ENCODE measurements at places on chromosomes 4 and X. TPM values are rescaled to one million over a fixed set of nuclear protein-coding genes. Genes with fewer than 3 reads are reported as not detected.

DNA sequence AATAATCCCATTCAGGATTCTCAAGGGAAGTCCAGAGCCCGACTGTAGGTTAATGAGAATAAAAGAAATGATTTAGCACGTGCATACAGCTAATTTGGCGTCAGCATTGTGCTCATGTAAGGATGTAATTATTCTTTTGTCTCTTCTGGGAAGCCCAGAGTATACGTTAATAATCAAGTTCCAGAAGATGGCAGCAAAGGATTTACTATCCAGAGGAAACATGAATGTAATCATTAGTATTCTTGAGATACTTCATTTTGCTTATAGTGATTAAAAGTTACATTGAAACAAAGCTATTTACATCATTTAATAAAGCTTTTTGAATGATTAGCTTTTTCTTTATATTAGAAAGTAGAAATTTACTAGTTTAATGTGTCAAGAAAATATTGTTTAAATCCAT lies 27.1 kb upstream of the MAP9 start:
- no peak for DNase-seq

DNA sequence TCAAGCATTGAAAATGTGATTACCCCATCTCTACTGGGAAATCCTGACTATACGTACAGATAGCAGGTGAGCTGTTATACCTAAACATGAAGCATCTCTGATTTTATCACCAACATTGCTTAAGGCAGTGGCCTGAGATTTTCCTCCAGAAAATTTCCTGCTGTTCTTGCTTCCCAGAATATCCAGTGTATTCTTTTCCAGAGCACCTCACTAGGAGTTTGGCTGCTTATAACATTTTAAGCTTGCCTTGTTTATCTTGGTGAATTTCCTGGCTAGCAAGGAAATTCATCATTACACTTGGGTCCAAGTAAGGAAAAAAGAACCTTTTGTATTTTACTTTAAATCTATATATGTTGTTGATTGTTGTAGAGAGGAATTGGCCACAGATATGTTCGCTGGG lies 73.0 kb upstream of the CLCN4 start:
- no peak for DNase-seq

GRCh38 chr4:155667568-155668511 lies 1.2 kb downstream of the GUCY1A1 start:
- peak; percentile 48 for DNase-seq

DNA sequence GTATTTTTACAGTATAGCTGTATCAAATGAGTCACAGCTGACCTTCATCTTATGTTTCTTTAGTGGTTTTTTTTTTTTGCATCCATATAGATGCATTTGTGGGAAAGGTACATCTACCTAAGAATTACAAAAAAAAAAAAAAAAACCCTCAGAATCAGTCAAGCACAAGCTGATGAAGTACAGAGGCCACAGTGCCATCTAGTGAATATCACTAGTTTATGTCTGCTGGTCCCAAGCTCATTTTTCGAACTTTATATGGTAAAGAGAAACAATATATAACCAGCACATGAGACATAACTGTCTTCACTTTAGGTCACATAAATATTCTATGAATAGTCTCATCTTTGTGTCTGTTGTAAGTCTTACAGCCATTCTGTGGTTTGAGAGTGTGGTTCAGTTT lies 220.1 kb downstream of the DLG3 start:
- no peak for DNase-seq

DNA sequence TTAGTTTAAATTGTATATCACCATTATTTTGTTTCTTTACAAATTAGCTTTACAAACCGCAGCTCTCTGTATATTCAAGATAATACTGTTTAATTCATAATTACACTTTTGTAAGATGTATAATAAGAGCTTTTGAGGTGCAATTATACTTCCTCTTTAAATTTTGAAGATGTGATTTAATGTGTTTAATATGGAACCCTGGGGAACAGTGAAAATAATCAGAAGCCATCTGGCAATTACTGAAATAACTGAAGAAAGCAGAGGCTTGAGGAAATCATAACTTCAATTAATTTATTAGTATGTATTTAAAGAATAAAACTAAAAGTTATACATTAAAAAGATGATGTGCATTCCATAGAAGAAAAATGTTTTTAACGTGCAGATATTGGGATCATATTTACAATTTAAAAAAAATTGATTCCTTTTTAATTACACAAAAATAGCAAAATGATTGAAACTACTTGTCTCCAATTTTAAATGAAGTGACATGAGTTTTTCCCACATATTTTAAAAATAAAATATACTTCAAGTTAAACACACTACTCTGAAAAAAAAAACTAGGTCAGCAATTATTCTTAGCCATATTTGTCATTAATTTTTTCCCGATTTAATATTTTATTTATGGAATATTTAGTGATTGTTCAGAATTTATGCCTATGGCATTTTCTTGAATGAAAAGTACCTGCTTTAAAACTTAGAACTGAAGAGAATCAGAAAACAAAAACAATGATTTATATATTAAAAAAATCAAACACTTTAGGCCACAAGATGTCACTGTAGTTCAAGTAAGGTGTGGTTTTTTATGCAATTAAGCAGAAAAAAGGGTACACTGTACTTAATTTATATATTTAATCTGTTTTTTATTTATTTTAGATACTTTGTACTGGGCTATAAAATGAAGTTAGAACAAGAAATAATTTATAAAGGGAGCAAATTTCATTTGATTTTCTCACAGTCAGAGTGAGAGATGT lies 942.7 kb upstream of the NDST4 start:
- no peak for DNase-seq

GRCh38 chrX:135944486-135944885 lies 29.3 kb downstream of the MMGT1 start:
- DNase-seq: no peak

DNA sequence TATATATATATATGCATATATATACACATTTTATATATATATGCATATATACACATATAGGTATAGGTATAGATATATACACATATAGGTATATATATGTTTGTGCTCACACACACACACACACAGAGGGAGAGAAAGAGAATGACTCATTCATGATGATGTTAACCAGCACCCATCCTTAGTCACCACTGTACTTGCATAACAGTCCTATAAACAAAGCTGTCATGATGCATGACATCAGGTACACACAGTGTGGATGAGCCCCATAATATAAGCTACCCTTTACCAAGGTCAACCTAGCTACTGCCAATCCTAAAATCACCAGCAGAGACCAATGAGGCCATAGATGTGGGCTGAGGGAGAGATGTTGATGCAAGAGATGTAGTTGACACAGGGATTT lies 1408.0 kb downstream of the RAPGEF2 start:
- no peak for DNase-seq

DNA sequence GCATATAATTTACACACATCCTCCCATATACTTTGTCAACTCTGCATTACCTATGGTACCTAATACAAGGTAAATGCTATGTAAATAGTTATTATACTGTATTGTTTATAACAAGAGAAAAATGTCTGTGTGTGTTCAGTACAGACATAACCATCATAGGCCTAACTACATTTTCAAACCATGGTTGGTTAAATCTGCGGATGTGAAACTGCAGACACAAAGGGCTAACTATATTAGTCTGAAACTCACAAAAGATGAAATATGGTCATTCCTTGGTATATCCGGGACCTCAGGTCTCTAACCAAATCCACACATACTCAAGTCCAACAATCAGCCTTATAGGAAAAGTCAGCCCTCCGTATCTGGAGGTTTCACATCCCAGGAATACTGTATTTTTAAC lies 13.5 kb downstream of the MAPK10 start:
- DNase-seq: no peak

- no peak for DNase-seq
Observed at GRCh38 chr4:123701131-123701575, 304.6 kb downstream of the SPRY1 start.

GRCh38 chr4:121633653-121634052 lies 63.1 kb downstream of the ANXA5 start:
- DNase-seq: no peak

DNA sequence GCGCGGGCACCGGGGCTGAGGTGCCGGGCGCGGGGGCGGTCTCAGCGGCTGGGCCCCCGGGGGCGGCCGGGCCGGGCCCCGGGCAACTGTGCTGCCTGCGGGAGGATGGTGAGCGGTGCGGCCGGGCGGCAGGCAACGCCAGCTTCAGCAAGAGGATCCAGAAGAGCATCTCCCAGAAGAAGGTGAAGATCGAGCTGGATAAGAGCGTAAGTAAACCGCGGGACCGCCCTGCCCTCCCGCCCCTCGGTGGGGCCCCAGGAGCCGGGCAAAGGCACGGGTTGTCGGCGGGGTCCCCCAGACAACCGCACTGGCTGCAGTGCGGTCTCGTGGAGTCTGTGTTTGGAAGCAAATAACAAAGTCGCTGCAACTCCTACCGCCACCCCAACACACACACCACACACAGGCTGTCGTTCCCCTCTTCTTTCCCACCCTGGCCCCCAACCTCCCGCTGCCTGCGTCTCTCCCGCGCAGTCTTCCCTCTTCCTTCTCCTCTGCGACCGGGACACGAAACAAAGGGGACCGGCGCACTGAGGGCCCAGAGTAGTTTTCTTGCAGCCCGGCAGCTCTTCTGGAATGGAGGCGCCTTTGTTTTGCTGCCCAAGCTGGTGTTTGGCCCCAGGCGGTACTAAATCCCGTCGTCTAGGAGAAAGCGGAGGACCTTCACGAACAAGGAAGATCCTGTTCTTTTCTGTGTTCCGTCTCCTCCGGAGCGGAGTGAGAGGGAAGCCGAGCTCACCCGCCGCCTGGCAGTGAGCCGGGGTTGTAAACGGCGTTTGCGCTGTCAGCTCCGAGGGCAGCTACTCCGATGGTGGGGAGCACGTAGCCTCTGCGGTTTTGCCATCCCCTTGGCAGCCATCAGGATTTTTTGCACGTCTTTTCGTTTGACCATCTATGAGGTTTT lies 788 bp downstream of the SAP30 start:
- DNase-seq: peak; percentile 71

GRCh38 chrX:25427873-25428555 lies 412.2 kb upstream of the ARX start:
- DNase-seq: no peak

Gene RBM46
- total RNA-seq: 11.9 TPM

Gene EGF
- total RNA-seq: 1.9 TPM

Gene NDNF
- total RNA-seq: 5.7 TPM

Gene RBMX
- 295 TPM for total RNA-seq

Gene CPZ
- total RNA-seq: 0.73 TPM
